ENCODE measurements at places on chromosomes 12 and 14.

GRCh38 chr14:36585100-36585499, 2.7 kb upstream of the NKX2-8 start:
- no peak for DNase-seq

GRCh38 chr12:122089077-122089476, 10.5 kb downstream of the MLXIP start:
- DNase-seq = no peak

GRCh38 chr14:88613552-88614010, 50.7 kb downstream of the ZC3H14 start:
- no peak for DNase-seq

DNA sequence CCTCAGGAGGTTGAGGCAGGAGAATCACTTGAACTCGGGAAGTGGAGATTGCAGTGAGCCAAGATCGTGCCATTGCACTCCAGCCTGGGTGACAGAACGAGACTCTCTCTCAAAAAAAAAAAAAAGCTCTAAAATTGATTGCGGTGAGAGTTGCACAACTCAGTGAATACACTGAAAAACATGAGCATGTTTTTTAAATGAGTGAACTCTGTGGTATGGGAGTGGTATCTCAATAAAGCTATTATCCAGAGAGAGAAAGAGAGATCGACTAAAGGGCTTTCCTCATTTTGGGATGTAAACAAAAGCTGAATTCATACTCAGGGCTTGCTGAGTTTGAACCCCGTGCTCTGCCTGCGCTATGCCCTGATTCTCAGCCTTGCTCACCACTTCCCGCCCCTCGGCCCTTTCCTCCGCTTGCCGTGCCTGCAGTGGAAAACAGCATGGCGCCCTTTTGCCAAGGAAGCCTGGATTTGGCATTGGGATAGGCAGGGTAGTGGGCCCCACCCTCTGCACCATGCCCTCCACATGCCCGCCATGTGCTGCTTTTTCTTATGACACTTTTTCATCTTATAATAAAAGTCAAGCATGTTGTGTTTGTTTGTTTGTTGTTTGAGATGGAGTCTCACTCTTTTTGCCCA, 102.5 kb downstream of the LGMN start:
- no peak for DNase-seq

GRCh38 chr12:118979763-118980406, 1.5 kb upstream of the SRRM4 start:
- peak; percentile 21 for DNase-seq

DNA sequence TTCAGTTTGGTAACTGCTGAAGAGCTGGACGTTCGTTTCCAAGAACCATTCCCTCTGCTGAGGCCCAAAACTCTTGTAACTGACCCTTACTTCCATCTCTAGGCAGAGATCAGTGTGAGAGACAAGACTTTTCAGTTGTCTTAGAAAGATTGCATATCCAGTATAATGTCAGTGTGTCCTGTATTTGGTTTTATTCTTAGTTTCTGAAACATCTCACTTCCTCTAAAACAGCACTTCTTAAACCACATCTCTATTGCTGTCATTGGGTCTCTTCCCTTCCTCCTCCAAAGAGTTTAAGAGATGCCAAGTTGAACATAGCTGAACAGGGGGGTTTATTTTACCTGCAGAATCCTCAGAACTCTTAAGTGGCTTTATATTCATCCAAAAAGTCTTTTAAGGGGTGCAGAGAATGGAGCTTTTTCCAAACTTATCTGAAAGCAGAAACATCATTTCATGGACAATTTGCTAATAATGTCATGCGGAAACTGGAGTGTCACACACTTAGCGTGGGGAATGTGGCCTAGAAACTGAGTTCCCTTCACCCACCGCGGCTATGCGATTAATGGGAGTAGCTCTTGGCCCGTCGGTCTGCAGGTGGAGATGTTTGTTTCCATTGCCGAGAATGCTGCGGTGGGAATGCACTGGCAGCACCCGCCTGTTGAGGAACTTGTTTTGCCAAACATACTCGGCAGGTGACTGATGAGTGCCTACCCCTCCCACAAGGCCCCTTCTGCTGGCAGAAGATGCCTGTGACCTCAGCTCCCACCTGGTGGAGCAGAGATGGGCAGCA, 148.2 kb downstream of the ADGRD1 start:
- DNase-seq = no peak

GRCh38 chr12:67039995-67040860, 228.9 kb upstream of the CAND1 start:
- no peak for DNase-seq

- DNase-seq = no peak
These were observed 19.4 kb upstream of the PLEKHH1 start for GRCh38 chr14:67513631-67514108.

DNA sequence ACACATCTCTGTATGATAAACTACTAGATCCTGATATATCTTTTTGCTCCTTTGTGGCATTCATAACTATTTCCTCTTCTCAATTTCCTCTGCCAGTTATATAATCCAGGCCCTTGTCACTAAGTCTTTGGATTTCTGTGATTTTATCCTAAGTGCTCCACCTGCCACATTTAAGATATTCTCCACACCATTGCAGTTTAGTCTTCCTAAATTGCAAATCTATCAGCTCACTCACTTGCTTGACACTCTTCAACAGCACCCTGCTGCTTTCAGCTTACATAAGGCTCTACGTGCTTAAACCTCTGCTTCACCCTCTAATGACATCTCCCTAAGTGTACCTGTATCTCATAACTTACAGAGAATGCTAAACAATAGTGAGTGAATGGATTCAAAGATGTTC, 1032.2 kb upstream of the SEL1L start:
- no peak for DNase-seq

- no peak for DNase-seq
These were observed 12.4 kb downstream of the PPM1H start for GRCh38 chr12:62922539-62922938.

DNA sequence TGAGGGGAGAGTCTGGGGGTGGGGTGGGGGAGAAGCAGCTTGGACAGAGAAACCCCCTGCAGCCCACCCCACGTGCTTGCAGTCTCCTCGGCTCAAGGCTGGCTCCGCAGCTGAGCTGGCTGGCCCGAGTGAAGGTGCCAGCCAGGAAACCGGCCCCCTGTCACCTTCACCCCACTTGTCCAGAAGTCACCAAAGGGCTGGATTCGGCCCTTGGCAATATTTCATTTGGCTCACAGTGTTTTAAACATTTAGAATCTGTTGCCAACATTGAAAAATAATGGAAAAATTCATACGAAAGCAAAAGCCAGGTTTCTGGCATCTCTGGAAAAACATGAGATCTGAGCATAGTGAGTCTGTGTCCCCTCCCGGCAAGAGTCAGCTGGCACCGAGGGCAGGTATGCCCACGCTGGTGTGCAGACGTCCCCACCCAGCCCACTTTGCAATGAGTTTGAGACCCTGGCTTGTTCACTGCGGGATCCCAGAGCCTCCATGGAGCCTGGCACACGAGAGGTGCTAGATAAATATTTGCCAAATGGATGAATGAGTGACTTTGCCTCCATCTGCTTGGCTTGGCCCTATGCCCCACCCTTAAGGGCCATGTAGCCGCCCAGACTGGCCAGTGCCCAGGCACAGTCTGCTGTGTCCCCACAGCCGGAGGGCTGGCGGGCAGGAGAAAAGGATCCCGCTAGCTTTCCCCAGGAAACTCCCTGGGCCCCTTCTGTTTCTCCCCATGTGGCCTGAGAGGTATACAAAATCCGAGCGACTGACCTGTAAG, 18.2 kb downstream of the MSI1 start:
- DNase-seq = no peak

DNA sequence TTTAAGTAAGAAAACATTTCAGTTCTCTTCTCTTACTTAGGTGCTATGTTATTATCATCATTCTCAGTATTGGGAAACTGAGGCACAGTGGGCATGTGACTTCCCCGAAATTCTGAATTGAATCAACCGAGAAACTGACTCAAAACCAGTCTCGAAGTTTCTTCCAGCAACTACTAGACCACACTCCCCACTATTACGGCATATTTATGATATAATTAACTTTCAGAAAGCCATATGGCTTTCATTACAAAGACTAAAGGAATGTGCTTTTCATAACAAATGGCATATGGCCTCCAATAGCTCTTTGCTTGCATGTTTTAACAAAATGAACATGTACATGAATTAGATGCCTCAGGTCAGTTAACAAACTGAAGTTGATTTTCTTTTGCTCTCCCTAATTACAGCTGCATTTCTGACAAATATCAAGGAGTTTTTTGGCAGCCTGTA, 182.9 kb upstream of the SLC38A2 start:
- no peak for DNase-seq

GRCh38 chr12:58388261-58388660, 446.9 kb downstream of the ATP23 start:
- DNase-seq = no peak

DNA sequence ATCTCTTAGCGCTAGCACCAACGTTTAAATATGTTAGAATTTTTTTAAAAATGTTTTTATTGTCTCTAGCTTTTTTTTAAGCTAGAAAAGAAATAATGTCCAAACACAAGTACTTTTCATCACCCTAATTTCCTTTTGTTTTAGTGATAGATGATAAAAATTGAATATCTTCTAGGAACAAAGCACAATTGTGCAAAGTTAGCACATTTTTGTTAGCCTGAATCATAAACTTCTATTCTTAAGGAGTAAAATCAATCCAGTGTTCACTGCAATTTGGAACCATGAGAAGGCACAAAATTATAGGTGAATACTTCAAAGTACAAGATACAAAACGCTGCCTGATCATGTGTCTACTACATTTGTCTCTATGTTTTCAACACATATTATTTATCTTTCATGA, 408.5 kb upstream of the RPL10L start:
- DNase-seq = no peak

DNA sequence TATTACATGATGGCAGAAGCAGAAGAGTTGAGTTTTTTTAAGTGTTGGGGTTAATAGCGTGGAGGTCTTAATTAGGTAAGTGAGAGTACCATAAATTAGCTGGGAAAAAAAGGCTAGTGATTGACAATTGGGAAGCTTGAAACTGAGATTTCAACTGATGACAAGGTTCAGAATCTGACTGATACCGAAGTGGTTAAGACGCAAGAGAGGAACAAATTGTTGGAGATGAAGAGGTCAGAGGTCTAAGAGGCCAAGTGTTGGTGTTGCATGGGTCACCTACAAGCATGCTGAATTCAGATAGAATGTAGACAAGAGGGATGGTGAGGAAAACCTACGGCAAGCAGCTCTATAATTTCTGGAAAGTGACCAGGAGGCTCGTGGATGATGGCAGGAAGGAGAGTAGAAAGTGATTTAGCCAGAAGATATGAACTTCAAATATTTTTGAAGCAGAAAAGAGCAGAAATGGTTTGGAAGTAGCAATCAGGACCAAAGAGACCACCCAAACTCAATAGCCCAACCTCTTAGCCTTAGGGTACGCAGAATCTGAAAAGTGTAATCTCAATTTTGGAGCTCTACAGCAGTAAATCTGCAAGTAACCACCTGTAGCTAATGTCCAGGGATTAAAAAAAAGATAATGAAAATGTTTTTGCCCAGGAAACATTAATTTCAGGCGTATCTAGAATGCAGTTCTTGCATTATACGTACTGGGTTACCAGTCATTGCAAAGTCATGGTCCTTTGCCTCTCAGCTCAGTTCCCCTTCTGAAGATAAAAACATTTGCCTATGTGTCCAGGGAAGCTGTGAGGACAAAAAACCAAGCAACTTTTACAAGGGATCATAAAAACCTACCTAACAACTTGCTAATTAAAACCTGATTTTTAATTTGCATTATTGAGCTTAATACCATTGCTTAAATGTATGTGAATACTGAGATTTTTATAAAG, 1.7 kb upstream of the TMPO start:
- no peak for DNase-seq

GRCh38 chr12:106602076-106602475, 19.3 kb downstream of the RFX4 start:
- no peak for DNase-seq

GRCh38 chr14:74852922-74853530, 22.9 kb downstream of the PROX2 start:
- DNase-seq = no peak

DNA sequence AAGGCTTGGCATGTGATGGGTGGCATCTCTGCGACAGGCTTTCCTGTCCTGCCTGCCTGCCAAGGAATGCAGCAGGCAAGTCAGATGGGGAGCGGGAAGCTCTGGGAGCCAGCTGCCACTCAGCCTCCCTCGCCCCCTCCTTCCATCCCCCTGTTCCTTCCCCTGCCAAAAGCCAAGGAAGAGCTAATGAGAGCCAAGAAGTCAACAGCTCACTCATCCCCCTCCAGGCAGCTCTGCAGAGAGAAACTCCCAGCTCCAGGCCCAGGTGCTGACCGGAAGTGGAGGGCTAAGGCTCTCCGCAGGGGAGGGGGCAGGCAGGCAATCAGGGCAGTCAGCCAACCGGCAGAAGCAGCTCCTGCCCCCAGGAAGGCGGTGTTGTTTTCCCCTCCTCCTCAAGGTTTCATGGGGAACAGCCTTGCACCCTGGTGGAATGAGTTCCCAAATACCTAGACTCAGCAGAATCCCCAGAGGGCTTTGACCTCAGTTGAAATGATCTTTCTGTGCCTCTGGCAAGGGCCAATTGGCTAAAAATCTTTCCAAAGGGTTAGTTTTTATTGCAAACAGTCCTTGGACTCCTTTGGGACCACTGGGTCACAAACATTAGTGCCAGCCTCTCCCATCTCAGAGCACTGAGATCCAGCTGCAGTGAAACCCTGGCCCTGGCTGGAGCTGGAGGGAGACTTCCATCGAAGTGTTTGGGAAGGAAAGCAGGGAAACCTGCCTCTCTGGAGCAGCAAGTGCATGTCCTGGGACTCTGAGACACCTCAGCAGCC, 349.1 kb downstream of the DPF3 start:
- DNase-seq = no peak

DNA sequence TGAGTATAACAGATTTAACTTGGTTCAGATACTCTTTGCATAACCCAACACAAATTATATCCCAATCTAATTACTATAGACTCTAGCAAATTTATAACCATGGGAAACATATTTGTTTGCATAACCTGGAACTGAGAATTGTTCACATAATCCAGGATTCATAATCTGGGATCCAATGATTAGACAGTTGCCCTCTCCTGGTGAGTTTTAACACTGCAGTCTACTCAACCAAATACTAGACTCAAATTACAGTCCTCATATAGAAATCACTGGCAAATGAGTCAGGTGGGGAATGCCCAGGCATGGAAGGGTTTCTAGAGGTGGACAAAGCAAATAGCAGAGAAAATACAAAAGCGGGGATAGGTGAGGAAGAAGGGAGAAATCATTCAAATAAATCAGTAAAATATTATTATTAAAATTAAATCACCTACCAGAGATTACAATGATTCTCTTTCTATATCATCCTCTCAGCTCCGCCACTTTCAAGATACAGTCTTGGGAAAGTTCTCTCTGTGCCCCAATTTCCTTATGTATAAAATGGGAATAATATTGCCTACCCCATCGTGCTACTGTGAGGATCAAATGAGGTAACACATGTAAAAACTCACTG, 9.4 kb downstream of the GCH1 start:
- DNase-seq = peak; percentile 35

GRCh38 chr12:89999699-90000505, 291.3 kb upstream of the ATP2B1 start:
- no peak for DNase-seq

All from activated T-cell treated with anti-CD3 and anti-CD28 coated beads, Interleukin-2, amount 50 U/mL, for 72 hours (primary cell).